NCI-H2029 treated with DMSO at 0.1 percent for 48 hours (cell line): ENCODE measurements at places on chromosomes 4 and X.
A peak's percentile ranks its signal among the peaks of the same experiment; 100 is the strongest.

- no peak for DNase-seq
Observed at GRCh38 chrX:107673933-107674479, 45.7 kb downstream of the PRPS1 start.

DNA sequence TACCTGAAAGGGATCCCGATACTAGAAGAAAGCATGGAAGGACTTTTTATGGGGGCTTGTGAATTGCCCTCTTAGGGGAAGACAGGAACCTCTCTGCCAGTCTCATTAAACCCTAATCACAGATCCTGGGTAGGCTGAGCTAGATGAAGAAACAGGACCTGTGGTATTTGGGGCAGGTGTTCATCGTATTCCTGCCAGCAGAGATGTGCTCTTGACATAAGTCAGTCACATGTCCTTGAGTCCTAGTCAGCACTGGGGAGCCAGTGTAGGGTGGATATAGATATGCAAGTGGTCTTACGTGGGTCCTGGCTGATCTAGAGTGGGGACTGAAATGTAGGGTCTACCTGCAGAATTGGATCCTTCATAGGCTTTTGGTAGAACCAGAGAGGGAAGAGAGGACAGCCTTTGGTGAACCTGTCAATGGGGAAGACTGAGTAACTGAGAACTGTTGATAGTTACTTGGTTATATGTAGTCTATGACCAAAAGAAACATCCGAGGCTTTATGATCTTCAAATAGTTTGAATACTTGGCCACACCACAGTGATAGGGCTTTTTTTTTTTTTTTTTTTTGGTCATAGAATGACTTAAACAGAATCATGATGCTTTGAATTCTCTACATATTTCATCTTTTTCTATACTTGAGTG is 63.5 kb upstream of the WDR1 start:
- DNase-seq = no peak

DNA sequence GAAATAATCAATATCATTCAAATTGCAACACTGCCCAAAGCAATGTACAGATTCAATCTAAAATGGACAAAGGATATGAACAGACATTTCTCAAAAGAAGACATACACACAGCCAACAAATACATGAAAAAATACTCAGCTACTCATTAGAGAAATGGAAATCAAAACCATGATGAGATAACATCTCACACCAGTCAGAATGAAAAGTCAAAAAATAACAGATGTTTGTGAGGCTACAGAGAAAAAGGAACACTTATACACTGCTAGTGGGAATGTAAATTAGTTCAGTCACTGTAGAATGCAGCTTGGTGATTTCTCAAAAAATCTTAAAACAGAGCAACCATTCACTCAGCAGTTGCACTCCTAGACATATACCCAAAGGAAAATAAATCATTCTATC is 205.2 kb downstream of the DKK2 start:
- no peak for DNase-seq

GRCh38 chrX:50497114-50497513 is 26.5 kb upstream of the DGKK start:
- DNase-seq = no peak

- DNase-seq = no peak
Observed at GRCh38 chrX:119692191-119693039, 553 bp downstream of the SEPTIN6 start.

DNA sequence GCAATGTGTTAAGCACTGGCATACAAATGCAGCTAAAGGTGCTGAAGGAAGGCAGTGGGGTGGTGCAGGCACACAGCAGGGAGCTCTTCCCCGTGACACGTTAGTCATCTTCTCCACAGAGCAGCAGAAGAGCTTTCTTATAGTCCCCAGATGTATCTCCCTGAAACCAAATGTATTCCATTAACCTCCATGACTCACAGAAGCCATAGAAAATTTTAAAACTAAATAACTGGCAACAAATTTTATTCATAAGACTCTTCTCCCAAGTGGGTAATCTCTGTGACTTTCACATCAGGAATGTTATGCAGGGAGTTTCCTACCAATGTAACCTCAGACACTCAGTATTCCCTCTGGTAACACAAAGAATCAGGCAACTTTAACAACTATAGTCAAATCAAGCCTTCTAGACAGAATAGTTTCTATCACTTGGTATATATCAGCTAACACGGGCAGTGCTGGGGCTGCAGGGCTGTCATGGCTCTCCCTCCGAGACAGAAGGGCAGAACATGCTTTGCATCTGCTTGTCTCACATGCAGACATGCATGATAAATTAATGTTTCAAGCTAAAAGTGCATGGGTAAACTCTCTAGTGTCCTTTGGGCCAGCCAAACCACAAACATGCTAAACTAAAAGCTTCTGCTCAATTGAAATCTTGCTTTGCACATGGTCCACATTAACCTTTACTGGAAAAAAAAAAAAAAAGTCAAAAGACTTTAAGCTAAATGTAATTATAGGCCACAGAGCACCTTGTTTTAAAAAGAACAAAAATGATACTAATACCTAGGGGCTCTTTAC is 28.2 kb downstream of the ANXA5 start:
- no peak for DNase-seq

GRCh38 chr4:156547439-156547838 is 424.2 kb downstream of the PDGFC start:
- DNase-seq = no peak

DNA sequence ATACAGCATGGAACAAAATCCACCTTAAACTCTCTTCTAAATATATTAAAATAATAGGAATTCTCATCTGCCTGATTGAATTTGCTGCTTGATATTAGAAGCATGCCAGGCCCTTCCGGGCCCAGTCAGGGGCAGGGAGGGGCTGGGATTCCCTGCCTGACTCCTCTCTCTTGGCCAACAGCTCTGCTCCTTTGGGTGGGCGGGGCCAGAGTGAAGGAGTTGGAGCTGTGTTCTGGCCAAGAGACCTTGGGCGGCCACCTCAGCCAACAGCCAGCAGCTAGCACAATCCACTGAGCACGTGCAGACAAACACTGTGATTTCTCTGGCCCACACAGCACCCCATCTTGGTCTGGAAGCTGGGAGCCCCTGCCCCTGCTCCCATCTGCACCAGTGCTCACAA is 140.3 kb downstream of the PJA1 start:
- DNase-seq = no peak

- DNase-seq = no peak
Observed at GRCh38 chrX:57595381-57595811, 3.6 kb downstream of the ZXDB start.

GRCh38 chr4:22070256-22070655 is 121.7 kb upstream of the KCNIP4 start:
- DNase-seq = no peak

DNA sequence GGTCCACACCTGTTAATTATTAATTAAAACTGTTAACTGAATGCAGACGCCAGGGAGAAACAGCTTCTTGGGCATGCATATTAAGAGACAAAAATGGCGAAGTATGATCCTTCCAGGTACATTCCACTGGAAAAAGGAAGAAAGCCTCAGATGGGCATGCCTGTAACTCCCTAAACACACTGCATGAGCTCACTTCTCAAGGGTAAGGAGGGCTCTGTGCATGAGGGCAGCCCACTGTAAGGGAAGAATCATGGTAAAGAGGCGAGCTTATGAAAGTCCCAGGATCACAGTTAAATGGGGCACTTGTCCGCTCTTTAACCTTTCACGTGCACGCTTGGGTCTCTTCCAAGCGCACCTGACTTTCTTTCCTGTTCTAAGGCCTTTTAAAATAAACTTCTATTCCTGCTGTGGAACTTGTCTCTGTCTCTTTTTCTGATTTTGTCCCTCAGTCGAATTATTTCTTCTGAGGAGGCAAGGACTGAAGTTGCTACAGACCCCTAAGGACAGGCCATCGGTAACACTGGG is 321.7 kb downstream of the PPP1R2C start:
- DNase-seq = no peak

- peak; percentile 17 for DNase-seq
Observed at GRCh38 chr4:159102622-159103383, at the start of gene RAPGEF2. TSS of gene RAPGEF2 (plus strand) at chr4:159103079. CDS start at chr4:159104163, 1,084 bp downstream.

- no peak for DNase-seq
Observed at GRCh38 chr4:159240687-159241086, 137.8 kb downstream of the RAPGEF2 start.

DNA sequence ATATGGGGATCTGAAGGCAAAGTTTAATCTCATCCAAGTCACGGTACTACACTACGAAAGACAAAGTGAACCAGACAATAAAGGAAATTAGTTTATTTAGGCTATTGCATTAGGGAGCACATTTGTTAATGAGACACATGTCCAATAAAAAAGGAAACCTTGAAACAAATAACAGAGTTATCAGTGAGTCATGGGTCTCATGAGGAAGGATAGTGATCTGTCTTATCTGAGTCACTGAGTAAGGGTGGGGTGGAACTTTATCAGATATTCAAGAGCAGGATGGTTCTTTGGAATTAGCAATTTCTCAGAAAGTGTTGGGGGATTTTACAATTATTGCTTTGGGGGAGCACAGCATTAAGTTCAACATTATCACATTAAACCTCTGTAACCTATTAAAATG is 188.9 kb upstream of the IL1RAPL1 start:
- no peak for DNase-seq

- no peak for DNase-seq
Observed at GRCh38 chrX:148517176-148517575, 16.8 kb downstream of the AFF2 start.

DNA sequence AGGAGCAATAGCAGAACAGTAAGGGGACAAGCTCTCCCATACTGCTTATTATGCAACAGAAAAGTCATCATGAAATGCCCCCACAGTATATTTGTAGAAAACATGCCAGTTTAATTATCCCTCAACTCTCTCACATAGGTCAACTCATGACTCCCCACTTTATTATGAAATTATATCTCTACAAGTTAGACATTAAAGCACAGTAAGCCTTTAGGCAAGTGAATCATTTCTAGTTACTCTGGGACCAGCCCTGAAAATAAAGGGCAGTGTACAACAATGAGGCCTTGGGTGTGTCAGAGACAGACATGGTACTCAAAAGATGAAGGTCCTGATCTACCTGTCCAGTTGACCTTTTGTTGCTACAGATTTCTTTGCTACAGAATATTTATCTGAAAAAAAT is 191.9 kb downstream of the FBXW7 start:
- DNase-seq = no peak
